ENCODE measurements at places on chromosomes 13 and 19.

GRCh38 chr19:30386551-30387143 is 14.5 kb downstream of the ZNF536 start:
- DNase-seq: no peak

DNA sequence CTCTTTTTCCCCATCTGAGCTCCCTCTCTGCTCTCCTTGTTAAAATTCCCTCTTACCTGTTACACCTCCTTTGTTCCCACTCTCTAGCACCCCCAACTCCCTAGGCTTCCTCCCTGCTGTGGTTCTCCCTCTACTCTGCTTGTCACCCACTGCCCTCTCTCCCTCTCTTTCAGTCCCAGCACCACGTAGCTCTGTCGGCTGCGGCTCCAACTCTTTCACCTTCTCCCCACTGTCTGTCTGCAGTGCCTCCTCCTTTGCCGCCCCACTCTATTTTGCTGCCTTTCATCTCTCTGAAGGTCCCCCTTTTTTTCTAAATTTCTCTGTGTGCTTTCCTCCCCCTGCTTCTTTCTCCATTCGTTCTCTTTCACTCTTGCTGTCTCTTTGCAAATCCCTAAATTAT is 1.1 kb downstream of the ZNF836 start:
- DNase-seq: no peak

DNA sequence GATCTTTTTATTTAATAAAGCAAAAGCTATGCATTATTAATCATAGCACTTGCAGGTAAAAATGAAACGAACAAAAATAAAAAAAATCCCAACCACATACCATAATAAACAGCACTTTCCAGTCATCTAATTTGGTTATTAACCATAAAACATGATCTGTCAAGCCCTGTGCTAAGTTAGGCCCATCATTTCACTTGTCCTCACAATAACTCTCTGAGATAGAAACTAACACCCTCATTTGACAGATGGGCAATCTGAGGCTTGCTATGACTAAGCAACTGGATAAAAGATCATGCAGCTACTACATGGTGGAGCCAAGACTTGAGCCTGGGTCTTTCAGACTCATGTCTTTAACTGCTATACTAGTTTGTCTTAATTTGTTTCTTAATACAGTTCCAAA is 21.8 kb downstream of the PROSER1 start:
- DNase-seq: no peak

DNA sequence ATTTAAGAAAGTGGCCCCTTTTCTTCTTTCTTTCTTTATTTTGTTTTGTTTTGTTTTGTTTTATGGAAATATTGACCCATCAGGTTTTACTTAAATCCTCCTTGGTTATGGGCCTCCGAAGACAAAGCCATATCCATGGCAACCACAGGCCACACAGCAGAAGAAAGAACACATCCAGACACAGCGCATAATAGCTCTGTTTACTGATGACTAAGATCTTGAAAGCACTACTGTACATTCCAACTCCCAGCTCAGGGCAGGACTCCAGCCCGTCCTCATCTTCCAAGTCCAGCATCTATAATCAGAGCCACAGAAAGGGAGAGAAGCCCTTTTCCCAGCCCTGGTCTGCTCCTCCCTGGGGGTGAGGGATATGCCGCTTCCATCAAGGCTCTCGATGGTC is 84.3 kb downstream of the NUFIP1 start:
- no peak for DNase-seq

DNA sequence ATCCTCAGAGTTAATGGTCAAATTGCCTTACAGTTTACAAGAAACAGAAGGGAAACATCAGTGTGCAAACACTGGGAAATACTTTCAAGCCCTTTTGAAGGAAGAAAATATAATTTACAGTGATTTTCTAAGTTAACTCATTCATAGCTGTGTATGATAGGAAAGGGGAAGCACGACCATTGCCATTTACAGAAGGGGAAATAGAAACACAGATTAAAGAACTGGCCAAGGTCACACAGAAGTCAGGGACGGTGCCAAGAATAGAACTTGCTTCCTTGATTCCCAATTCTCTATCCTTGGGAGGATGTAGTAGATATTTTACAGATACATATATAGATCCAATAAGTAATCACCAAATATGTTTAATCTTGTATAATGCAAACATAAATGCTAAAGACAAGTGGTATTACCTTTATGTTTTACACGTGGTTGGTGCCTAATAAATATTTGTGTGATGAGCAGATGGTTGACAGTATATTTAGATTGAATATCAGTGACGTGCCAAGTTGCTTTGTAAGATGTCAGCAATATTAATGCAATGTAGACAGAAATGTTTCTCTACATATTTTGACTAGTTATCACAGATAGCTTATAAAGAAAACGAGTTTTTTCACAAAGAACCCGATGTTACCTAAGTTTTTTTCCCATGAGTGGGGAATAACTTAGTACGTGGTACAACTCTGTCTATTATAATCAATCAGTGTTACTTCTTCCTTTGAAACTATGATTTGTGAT is 73.1 kb downstream of the FLT1 start:
- DNase-seq: no peak

Data from CD4-positive, alpha-beta T cell treated with Interleukin-1 beta for 1 hour (primary cell).